ENCODE measurements at places on chromosomes 7 and 10.

DNA sequence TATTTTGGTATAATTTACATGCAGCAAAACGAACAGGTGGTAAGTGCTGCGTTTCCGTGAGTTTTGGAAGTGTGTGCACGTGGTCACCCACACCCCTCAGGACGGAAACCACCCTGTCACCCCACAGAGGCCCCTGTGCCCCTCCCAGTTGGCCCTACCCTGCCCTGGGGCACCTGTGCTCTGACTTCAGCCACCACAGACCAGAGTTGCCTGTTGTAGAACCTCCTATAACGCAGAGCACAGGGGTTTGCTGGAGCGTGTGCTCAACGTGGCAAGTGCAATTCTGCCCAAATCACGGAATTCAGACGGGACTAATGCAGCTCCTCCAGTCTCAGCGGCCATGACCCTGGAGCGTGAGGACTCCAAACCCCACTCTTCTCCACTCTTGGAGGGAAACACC is 9.6 kb upstream of the CFAP46 start:
- no peak for DNase-seq

GRCh38 chr7:74030861-74031260 is 2.9 kb downstream of the ELN start:
- DNase-seq = no peak

DNA sequence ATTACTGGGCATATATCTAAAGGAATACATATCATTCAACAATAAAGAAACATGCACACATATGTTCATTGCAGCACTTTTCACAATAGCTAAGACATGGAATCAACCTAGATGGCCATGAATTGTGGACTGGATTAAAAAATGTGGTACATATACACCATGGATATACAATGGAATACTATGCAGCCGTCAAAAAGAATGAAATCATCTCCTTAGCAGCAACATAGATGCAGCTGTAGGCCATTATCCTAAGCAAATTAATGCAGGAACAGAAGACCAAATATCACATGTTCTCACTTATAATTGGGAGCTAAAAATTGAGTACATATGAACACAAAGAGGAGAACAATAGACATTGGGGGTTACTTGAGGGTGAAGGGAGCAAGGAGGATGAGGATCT is 175.6 kb downstream of the POLR1F start:
- DNase-seq = no peak

DNA sequence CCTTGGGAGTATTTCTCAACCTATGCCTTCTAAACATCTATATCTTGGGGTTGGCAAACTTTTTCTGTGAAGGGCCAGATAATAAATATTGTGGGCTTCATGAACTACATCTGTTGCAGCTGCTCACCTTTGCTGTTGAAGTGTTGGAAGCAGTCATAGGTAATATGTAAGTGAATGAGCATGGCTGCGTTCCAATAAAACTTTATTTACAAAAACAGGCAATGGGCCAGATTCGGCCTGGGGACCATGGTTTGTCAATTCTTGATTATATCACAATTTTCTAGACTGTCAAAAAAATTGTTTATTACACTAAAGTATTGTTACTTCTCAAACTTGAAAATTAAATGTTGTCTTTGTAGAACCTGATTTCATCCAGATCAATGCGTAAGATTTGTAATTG is 54.9 kb downstream of the MTPN start:
- DNase-seq = no peak

DNA sequence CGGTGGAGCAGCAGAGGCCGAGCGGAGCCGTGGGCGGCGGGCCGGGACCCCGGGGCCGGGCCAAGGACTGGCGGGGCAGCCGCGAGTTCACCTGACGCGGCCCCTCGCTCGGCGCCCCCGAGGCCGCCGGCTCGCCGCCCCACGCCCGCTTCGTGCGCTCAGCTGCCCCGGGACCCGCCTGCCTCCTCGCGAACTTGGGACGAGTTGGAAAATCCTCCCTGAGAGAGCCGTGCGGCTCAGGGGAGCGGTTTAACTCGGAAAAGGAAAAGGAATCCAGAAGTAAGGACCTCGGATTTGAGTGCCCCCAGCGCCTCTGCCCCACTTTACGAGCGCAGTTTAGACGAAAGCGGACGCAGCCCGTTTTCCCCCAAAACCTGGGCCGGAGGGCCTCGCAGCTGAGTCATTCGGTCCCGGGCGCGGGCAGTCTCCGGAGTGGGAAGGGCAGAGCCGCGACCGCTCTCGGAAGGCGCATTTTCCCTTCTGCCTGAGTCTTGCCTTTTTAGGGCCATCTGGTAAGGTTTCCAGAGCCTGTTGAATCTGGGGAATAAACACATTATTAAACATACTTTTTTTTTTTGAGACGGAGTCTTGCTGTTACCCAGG is 744 bp downstream of the CREM start:
- peak; percentile 36 for DNase-seq

- DNase-seq = no peak
These were observed 125.6 kb upstream of the ZNF32 start for GRCh38 chr10:43774234-43774769.

DNA sequence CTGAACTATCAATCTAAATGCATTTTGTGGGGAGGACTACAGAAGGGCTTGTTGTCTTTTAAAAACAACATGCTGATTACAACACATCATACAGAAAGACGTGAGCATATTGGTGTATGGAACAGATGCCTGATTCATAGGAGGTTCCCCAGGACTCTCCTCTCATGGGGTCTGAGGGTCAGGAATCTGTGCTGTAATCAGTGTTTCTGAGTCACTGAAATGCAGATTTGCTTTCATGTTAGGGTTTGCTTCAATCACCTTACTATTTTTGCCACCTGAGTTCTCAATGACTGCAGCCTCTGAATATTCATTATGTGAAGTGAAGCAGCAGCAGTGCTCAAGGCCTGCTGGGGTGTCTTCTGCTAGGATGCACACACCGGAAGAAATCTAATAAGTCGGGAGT is 550 bp upstream of the ANK3 start:
- DNase-seq = no peak

DNA sequence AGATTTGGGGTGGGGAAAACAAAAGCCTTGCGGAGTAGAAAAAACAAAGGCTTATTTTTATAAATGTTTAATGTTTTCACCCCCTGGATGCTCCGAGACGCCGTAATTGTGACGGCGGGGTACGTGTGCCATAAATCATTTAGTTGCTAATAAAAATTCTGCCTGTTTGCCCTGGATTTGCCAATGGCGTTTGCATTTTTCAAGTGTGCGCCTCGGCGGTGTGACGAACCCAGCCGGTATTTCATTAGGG is 2.5 kb upstream of the TNRC18 start:
- DNase-seq = no peak

- no peak for DNase-seq
These were observed 3.3 kb downstream of the MAP3K8 start for GRCh38 chr10:30437031-30437841.

GRCh38 chr7:1843921-1844335 is 173.9 kb downstream of the ELFN1 start:
- no peak for DNase-seq

DNA sequence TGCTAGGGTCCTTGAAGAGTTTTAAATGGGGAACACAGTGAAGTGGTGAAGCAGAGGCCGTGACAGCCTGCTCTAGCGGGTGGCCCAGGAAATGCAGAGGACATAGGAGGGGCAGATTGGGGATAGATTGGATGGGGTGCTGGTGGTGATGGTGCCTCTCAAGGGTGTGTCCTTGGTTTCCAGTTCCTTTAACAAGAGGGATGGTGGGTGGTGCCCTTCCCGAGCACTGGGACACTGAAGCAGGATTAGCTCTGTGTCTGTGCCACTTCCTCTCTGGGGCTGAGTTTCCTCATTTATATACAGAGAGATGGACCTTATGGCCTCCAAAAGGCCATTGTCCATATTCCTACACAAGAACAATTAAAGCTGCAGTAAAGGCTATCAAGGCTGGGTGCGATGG is 285.5 kb downstream of the TCF7L2 start:
- no peak for DNase-seq

GRCh38 chr7:157278791-157279724 is 57.7 kb upstream of the DNAJB6 start:
- no peak for DNase-seq

DNA sequence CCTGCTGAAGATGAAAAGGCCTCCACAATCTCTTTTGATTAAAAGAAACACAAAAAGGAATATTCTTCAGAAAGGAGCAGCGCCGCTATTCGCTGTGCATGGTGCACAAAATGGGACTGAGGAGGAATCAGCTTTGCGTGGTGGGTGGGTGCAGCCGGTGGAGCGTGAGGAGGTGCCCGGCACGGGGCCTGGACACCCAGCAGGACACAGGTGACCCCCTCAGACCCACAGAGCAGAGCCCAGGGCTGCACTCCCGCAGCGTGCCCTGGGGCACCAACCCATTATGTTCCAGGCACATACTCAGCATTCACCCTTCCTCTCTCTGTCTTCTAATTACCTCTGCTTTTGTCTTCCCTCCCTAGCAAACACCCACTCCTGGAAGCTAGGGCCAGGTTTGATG is 238.0 kb upstream of the PPP2R2D start:
- no peak for DNase-seq

DNA sequence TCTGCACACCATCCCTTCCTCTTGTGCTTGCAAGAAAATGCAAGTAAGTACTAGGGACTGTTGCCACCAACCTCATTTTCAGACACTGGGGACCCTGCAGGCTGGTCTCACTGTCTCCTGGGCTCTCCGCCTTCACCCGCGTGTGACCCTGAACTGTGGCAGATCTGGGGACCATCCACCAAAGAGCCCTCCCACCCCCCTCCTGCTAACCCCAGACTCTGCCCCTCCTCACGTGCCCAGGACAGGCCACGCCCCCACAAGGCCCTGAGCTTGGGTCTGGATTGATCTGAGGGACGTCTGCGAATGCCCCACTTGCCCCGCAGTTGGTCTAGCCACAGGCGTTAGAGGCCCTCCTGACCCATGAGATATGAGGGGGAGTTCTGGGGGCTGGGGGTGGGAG is 8.1 kb downstream of the CNPY1 start:
- no peak for DNase-seq

DNA sequence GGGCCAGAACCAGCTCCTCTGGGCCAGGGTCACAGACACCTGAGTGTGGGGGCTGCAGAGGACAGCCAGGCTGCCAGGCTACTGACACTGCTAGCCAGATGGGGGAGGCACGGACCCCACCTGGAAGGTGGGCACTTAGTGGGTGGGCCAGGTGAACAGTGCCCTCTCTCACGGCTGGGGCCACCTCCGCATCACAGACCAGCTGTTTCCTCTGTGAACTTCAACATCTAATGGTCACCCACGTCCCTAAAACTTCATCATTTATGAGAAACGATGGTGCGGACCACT is 80.4 kb downstream of the MKI67 start:
- DNase-seq = no peak

DNA sequence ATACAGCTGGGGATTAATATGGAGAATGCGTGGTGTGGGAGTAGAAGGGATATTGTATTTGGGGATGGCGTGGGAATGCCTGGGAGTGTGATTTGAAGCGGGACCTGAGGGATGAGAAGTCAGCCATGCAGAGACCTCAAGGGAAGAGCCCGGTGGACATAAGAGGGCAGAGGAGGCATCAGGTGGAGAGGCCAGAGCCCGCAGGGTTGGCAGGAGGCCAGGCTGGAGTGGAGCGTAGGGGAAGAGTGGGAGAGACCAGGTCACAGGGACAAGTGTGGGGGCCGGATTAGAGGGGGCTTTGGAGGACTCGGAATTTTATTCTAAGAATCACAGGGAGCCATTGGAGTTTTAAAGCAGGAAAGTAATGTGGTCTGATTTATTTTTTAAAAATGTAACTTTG is 2.0 kb downstream of the NDUFB2 start:
- DNase-seq = no peak

DNA sequence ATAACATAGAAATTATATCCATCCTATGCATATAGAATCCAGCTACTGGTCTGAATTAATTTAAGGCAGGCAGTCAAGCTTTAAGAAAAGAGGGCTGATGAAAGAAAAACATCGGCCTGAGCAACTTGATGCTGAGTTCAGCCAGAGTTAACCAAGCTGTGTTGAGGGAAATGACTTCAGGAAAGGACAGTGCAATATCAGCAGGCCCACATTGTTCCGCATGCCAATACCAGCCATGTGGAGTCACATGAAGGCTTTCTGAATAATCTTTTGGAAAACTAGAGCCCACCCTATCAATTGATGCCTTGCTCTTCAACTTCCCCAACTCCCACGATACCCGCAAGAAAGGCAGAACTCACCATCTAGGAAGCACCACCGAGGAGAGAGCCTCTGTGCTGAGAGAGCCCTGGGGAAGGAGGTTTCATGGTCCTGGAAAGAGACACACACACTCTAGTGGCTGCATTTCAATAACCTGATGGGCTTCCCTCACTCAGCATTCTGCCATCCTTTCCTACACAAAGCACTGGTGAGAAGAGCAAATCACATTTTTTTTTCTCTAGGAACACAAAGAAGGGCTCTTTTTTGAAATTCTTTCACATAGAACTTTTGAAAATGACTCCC is 125.8 kb upstream of the PTN start:
- no peak for DNase-seq

DNA sequence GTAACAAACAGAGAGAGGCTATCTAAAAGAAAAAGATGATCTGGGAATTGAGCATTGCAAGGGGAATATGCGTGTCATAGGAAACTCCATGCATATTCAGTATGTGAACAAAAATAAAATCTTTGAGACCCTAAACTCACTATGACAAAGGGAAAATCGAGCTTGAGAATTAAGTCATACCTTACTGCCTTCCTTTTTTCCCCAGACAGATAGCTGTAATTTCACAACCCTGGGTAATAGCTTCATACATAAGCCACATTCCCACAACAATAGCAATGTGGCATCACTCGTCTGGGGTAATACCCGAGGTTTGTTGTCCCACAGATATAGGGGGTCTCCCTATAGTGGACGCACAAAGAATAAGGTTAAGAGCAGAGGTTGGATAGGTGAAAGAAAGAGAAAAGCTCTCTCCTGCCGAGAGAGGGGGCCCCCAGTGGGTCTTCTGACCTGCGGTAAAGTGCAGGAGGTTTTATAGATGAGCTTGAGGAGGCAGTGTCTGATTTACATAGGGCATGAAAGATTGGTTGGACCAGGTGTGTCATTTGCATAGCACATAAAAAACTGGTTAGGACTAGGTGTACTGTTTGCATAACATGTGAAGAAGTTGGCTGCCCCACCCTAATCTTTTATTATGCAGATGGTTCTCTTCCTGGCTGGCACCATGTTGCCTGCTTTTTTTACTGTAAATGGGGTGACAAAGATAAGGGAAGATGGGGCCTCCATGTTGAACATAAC is 11.6 kb downstream of the CYP3A43 start:
- no peak for DNase-seq

GRCh38 chr10:121899727-121900126 is 28.1 kb downstream of the ATE1 start:
- no peak for DNase-seq

- DNase-seq = no peak
These were observed at the start of gene OPN4 for GRCh38 chr10:86654411-86655172. TSS of gene OPN4 (plus strand) at chr10:86654547. CDS start at chr10:86654784, 237 bp downstream.

GRCh38 chr10:121531076-121531829 is 67.0 kb downstream of the FGFR2 start:
- DNase-seq = no peak

DNA sequence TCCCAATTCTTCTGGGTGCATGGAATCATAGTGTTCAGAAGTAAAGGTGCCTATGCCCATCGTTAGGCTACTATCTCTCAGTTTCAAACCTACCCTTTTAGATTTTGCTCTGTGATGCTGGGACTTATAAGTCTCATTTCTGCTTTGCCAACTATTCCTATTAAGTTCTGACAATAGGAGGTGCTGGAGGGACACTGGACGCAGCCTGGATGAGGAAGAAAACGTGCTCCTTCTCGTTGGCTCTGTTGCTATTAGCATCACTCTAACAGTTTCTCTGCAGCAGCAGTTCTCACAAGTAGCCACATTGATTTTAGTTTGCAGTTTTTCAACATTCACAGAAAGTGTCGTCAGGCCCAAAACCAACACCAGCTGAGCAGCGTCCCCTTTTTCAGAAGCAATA is 72.4 kb downstream of the ABCC2 start:
- DNase-seq = no peak
